Cerebellum (tissue), 4 donors: ENCODE measurements at places on chromosomes 6 and 20.

DNA sequence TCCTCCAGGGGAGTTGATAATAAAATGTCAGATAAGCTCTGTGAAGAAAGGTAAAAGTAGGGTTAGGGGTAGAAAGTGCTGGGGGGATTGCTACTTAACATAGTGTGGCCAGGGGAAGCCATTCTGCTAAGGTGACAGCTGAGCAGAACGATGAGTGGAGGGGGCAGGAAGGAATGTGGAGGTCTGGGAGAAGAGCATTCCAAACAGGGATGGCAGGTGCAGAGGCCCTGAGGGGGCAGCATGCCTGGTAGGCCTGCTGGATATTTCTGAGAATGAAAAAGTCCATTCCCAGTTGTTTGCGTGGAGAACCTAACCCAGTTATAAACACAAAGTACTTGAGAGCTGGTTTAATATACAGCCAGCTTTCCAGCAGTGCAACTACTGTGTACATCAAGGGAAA is 9.3 kb downstream of the GFRA4 start:
- DNase-seq = no peak

DNA sequence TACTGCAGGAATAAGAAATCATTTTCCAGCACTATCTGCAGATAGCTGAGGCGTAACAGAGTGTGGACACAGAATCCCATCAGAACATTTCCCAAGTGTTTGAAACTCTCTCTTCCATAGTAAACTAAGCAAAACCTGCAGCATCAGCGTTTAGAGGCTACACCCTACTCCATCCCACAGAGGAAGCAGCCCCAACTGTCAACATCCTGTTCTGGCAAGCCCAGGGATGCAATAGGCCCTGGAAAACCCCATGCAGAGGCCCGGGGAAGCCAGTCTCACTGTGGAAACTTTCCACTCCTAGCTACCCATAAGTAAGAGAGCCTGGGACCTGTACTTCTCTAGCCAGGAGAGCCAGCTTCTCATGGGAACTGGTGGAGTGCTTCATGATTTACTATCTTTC is 129.4 kb downstream of the LY86 start:
- no peak for DNase-seq

DNA sequence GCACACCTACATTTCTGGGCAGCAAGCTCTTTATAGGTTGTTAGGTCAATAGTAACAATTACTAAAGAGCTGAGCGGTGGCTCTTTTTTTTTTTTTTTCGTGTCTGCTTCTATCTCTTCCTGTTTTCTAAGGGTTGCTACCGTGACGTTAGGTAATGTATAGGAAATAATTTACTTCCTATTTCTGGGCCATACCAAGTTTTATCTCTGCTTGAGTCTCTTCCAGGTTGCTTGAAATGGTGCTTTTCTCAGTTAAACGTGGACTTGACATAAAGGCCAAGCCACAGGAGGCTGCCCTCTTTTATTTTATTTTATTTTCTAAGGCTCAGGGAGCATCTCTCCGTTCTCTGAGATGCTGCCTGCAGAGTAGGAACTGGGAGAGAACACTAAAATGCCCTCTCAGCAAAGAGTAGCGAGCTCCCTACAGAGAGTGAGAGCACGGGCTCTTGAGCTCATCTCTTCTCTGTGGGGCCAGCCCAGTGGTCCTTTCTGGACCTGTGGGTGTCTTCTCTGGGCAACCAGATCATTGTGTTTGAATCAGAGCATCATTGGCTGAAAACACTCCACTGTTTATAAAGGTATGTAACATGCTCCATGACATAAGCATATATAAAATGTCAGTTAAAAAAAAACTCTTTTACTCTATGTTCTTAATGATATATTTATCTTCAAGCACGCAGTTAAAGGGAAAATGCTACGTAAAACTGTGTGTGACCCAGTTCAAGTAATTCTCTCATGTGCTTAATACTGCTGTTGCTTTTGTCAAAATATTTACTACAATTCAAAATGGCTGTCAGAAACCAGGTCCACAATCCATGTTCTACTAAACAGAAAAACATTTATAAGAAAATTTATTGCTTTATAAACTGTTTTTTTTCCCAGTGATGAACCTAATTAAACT is at the start of gene ZNF831:
ZNF831 (plus strand) TSS at position 191 of the 900 bp plus-strand sequence. CDS start 27,199 bp downstream, outside the sequence.
- DNase-seq = no peak

- DNase-seq = no peak
Observed at GRCh38 chr20:48770700-48771442, 56.9 kb downstream of the PREX1 start.
